ENCODE measurements at places on chromosomes 12 and 14.

DNA sequence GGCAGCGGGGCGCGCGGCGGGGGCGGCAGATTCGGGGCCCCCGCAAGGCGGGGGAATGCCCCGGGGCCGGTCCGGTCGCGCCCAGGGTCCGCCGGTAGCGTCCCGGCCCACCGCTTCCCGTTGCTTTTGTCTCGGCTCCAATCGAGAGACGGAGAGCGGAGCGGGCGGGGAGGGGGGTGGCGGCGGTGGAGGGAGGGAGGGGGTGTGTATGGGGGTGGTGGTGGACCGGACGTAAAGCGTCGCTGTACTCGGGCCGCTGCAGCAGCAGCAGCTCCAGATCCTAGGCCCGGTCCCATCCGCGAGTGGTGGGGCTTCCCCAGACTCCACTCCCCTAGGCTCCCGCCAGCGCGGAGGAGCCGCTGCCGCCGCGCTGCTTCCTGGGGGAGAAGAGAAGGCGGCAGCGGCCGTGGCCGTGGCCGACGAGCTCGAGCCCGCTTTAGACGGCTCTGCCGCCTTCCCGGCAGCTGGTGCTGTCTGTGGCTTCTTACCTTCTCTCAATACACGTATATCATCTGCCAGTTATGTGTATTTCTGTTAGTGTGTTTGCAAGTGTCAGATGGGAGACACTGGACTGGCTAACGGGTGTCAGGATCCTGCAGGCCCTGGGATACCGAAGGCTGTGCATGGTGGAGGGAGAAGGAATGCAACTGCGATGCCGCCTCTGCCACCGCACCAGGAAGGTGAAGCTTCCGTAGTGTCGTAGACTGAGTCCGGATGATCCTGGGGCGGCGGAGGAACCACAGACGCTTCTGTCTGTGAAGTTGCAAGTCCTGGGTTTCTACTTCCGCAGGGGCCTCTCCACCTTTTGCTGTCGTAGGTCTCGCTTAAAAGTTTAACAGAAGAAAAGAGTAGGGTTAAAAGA, 508 bp downstream of the CNOT2 start:
- DNase-seq = no peak

- no peak for DNase-seq
Measured at GRCh38 chr12:63066782-63067181, 84.2 kb downstream of the AVPR1A start.

- no peak for DNase-seq
Measured at GRCh38 chr12:76450690-76451089, 102.5 kb upstream of the BBS10 start.

- no peak for DNase-seq
Measured at GRCh38 chr12:107127482-107128430, 34.4 kb upstream of the CRY1 start.

- DNase-seq = no peak
Measured at GRCh38 chr14:54683882-54684794, 117.2 kb downstream of the SAMD4A start.

DNA sequence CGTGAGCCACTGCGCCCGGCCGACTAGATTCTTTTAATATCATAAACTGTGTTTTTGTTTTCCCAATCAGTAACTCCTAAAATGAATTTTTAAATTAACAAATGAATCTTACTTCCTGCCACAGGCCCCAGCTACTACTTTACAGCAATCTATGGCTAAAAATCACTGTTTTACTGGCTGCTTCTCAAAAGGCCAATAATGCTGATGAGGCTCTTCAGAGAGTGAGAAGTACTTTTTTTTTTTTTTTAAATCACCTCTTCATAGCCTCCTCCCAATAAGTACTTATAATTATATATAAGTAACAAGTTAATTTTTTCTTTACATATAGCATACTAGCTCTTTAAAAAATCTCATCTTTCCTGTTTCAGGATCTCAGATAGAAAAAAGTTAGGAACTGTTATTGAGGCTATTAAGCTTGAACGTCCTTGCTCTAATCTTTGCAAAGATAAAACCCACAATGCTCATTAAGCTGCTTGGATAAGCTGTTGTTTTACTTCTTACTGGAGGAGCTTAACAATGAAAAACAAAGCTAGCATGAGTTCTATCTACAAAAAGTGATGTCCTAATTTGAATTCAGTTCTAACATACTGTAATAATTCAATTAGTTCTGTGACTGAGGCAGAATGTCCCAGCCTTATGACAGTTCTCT, 12.8 kb upstream of the WDR20 start:
- DNase-seq = no peak

DNA sequence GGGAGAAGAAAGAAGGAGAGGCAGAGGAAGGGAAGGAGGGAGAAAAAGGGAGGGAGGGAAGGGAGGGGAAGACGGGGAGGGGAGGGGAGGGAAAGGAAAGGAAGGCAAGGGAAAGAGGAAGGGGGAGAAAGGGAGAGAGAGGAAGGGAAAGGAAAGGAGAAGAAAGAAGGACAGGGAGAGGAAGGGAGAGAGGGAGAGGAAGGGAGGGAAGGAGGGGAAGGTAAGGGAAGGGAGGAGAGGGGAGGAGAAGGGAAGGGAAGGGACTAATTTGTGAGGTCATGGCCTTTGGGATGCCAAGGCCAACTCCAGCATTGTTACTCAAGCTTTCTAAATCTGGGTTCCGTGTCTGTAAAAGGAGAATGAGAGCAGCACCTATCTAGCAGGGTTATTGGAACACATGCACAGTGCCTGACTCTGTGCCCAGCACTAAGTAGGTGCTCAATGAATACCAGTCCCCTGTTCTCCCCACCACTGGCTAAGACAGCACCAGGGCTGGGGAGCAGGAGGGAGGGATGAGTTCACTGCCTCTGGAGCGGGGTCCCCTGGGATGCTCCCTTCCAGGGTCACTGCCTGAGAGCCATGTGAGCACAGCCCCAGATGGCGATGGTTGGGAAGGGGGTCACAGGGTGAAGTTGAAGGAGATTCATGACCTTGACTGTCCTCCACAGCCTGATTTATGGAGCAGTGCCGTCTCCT, 560.1 kb upstream of the TBX3 start:
- no peak for DNase-seq

- DNase-seq = no peak
Measured at GRCh38 chr14:81311141-81311540, 89.0 kb downstream of the STON2 start.

GRCh38 chr14:78534141-78534540, 364.0 kb downstream of the NRXN3 start:
- DNase-seq = no peak

- no peak for DNase-seq
Measured at GRCh38 chr12:49043856-49044258, 16.7 kb downstream of the KMT2D start.

DNA sequence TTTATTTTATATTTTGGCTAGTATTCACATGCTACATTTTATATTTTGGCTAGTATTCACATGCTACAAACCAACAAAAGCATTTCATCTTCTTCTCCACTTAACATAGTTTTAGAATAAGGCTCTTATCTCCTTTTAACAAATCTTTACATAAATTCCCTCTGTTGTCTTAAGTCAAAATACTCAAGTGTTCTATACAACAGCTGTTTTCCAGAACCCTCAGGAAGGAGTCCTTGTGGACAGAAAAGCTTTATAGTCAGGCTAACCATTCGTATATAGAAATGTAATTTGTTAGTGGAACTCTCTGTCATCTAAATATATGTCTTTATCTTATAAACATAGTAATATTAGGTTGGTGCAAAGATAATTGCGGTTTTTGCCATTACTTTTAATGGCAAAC, 191.0 kb upstream of the FLRT2 start:
- no peak for DNase-seq

- DNase-seq = no peak
Measured at GRCh38 chr14:30868736-30869135, 5.6 kb upstream of the COCH start.

- no peak for DNase-seq
Measured at GRCh38 chr14:53536446-53536845, 383.3 kb upstream of the DDHD1 start.

DNA sequence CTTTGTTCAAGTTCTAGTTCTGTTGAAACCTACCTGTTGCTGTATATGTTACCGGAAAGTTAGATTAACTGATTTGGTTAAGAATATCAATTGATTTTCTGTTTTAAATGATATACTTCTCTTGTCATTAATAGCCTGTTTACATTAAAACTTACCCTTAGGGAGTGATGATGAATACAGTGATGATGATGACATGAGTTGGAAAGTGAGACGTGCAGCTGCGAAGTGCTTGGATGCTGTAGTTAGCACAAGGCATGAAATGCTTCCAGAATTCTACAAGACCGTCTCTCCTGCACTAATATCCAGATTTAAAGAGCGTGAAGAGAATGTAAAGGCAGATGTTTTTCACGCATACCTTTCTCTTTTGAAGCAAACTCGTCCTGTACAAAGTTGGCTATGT, 33.0 kb downstream of the CAND1 start:
- DNase-seq = no peak

DNA sequence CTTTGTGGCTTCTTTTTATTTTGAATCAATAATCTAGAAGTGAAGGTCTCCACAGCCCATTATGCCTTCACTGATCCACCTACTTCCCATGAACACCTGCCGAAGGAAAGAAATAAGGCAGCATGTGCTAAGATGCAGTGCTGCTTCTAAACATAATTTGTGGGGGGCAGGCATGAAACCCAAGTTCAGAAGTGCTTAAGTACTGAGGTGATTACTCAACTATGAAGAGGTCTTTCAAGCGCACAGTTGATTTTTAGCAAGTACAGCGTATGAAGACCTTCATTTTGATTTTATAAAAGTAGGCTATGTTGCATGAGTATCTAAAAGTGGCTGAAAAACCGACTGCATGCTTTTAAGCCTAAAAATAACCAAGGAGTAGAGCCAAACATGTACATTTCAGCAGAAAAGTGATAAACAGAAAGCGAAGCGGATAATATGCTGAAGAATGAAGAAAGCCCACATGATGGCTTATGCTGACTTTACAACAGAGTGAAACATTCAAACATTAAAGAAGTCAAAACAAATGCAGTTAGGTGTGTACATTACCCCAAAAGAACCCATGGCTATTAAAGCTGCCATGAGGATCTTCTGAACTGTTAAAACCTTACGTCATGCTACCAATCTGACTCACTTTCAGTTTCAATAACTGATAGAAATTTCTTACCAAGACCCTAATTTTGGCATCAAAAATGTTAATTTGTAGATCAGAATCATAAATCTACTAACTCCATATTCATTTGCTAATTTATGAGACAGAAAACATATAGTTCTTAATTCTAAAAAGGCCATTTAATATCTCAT, 29.3 kb downstream of the KICS2 start:
- no peak for DNase-seq

- DNase-seq = no peak
Measured at GRCh38 chr14:61196792-61197191, 84.3 kb downstream of the TMEM30B start.

DNA sequence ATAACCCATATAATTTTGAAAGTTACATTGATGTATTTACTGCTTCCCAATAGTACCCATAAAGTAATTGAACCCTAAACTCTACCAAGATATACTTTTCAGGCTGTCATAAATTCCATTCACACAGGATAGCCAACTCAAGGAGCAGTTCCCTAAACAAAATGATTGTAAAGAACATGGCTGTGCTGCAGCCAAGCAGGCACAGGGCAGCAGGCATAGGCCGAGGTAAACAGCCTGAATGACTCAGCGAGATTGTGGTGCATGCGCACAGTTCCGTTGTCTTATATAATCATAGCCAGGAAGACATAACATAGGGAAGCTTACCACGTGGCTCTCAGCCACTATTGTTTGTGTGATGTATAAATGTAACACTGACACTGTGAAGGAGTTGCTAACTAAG, 344.9 kb downstream of the FSCB start:
- no peak for DNase-seq

GRCh38 chr12:121279071-121279375, 17.5 kb downstream of the CAMKK2 start:
- DNase-seq = no peak

GRCh38 chr14:93030761-93031160, 85.0 kb downstream of the ITPK1 start:
- no peak for DNase-seq

DNA sequence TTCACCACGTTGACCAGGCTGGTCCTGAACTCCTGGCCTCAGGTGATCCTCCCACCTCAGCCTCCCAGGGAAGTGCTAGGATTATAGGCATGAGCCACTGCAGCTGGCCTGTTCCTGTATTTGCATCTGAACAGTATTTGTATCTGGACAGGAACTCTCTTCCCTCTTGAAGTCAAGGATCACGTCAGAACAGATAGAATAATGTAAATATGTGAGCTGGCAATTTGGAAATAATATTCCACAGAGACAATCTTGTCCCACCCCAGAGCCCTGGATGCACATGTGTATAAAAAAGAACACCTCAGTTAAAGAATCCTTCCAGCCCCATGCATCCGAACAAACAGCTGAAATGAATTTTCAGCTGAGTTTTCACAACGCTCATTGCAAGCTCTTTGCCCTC, 118.3 kb downstream of the VEZT start:
- no peak for DNase-seq

DNA sequence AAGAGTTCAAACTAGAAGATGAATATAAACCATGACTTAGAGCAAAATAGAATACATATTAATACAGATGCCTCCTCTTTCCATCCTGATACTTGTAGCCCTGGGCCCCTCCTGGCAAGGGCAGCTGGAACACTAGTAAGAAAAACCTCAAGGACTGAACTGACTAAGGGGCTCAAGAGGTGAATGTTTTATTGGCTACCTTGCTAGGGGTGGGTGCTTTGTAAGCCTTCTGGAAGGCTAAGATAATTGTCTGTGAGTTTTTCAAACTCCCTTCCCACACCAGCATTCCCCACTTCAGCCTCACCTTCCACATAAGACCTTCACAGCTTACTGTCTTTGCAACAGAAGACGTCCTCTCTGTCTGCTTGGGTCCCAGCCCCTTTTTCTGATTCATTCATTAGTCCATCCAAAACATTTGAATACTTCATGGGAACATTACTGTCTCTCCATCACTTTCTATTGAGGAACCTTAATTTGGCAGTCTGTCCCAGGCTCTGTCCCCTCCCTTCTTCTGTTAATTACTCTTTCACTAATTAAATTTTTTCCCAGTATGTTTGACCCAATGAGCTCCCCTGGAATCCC, 1.1 kb upstream of the MARCHF9 start:
- no peak for DNase-seq

- peak; percentile 98 for DNase-seq
Measured at GRCh38 chr12:4939418-4940023, 29.8 kb downstream of the KCNA1 start.

DNA sequence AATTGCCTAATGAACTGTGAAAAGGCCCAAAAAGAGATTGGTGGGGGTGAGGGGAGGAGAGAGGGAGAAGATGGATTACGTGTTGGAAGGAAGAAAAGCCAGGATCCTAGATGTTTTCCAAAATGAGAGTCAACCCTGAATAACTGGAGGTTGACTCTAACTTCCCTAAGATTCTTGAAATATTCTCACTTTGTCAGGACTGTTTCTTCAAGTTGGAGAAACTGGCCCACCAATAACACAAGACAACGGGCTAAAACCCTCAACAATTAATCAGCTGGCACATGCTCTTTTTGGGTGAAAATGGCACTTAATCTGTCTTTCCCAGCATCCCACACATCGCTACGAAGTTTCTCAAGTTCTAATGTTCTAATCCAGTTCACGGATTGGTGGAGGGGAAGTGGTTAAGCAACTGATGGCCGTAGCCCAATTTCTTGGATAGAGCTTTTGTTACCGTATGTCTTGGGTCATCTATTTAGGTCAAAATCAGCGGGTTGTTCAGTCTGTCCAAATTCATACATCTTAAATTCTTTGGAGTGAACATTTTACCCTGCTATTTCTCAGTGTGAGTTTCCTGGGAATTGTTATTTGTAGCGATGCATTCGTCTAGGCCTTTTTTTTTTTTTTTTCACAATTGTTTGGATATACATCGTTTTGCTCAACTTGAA, 49.0 kb downstream of the GPHB5 start:
- DNase-seq = no peak
